Ecto neural progenitor cell (in vitro differentiated cells): ENCODE measurements at places on chromosomes 3 and 15.

GRCh38 chr3:57274845-57275244 is 17.6 kb downstream of the ASB14 start:
- no peak for DNase-seq

- no peak for DNase-seq
Measured at GRCh38 chr15:45048794-45049631, 26.0 kb downstream of the SORD start.

DNA sequence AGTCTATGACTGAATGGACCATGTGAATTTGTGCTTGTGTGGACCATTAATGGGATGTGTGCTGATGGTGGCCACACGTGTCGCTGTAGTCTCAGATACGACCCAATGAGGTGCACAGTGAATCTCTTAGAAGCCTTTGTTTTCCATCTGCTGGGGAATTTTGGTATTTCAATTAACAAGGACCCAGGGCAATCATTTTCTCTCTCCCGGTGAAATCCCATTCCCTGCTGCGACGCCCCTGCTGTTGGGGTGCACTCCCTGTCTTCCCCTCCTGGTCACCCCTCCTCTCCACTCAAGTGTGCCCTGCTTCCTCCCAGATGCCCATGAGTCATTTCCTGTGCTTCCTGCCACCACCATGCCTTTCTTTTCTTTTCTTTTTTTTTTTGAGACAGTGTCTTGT is 32.7 kb downstream of the EBLN2 start:
- no peak for DNase-seq

- DNase-seq = no peak
Measured at GRCh38 chr15:91289324-91289723, 189.3 kb downstream of the SV2B start.

DNA sequence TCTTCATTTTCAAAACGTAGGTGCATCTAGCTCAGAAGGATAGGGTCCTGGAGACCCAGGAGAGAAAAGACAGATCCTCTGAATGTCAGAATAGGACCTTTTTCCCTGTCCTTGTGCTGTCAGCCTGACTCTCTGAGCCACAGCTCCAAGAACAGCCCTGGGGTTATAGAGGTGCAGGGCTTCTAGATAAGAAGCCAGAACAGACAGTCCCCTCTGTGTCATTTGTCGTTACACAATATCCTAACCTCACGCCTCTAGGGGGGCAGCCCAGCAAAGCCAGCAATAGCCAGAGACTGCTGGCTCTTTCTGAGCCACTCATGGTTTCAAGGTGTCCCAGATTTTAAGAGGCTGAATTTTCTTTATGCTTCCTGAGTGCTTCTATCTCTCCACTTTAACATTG is 153.2 kb upstream of the THBS1 start:
- no peak for DNase-seq

DNA sequence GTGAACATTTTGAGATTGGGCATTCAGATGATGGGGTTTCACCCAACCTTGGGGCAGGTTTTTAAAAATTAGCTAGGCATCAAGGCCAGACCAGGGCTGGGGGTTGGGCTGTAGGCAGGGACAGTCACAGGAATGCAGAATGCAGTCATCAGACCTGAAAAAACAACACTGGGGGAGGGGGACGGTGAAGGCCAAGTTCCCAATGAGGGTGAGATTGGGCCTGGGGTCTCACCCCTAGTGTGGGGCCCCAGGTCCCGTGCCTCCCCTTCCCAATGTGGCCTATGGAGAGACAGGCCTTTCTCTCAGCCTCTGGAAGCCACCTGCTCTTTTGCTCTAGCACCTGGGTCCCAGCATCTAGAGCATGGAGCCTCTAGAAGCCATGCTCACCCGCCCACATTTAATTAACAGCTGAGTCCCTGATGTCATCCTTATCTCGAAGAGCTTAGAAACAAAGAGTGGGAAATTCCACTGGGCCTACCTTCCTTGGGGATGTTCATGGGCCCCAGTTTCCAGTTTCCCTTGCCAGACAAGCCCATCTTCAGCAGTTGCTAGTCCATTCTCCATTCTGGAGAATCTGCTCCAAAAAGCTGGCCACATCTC is 6.1 kb downstream of the RHO start:
- no peak for DNase-seq

DNA sequence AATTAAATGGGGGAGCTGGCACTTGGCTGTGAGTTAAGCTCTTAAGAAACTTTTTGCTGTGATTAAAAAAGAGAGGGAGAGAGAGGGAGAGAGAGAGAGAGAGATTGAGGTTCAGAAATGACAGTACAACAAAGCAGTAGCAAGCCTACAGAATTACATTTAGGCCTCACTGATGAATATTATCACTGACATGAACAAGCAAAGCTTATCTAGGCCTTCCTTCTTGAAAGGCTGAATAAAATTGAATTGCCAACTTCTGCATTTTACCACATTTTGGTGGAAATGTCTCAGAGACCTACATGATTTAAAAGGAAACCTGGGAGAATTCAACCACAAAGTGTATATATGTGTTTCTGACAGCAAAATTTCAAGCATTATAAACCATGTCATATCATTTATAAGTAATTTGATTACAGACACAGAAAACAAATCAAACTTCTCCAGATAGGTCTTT is 530.8 kb downstream of the SOX2 start:
- DNase-seq = no peak

DNA sequence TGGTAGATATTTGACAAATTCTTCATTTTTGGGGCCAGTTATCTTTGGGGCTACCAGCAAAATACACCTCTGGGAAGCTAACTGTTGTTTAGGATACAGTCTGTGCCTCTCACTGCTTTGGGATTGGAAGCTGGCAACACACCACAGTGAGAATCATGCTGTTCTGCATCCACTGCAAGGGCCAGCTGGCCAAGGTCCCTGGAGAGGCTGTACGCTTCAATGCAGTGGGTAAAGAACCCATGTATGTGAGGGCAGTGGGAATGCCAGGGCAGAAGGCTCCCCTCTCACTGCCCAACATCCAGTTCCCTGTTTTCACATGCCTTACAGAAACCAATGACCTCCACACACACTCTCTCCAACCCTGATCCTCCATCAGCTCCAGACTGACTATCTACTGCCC is 20.1 kb downstream of the ZDHHC3 start:
- no peak for DNase-seq

- no peak for DNase-seq
Measured at GRCh38 chr15:67413770-67414390, 107.1 kb upstream of the C15orf61 start.

- DNase-seq = peak; percentile 29
Measured at GRCh38 chr15:70523616-70524015, 239.7 kb downstream of the UACA start.

- DNase-seq = no peak
Measured at GRCh38 chr15:66931768-66932633, 133.4 kb upstream of the SMAD3 start.

DNA sequence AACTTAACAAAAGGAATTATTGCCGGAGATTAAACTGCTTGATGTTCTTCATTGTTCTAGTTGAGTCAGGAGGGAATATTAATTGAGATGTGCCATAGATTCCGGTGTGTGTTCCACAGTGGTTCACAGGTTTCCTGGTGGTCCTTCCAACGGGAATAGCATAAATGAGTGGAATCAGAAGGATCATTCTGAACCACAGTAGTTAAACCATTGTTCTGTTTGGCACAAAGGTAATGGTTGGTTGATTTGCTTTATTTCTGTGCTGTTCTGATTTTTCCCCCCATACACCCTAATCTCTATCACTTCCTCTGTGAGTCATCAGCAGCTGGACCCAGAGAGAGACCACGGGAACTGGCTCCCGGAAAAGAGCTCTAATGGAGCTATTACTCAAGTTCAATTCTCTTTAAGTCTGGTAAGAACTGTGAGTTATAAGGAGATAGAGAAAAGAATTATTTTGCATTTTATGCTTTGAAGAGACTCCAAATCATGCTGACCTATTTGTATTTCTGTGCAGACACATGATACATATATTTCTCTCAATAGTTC is 627.2 kb downstream of the ZIC1 start:
- no peak for DNase-seq

- no peak for DNase-seq
Measured at GRCh38 chr3:136390574-136390973, 140.4 kb downstream of the PCCB start.

DNA sequence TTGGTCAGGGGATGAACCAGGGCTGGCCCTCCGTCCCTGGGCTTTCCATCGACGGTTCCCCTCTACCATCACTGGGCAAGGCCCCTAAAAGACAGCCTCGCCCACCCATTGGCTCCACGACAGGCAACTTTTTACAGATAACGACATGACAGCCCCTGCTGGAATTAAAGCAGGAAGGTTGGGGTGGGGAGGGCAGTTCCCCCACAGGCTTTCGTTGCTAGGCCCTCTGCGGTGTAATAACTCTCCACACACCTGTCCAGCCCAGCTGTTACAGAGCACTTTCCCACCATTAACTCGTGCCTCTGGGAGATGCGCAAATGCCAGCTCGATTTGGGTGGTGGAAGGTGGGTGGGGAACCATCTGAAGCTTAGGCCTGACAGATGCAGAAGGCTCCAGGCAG is 264.2 kb upstream of the TLE3 start:
- peak; percentile 35 for DNase-seq

GRCh38 chr15:81291916-81292522 is 31.9 kb downstream of the STARD5 start:
- no peak for DNase-seq

- no peak for DNase-seq
Measured at GRCh38 chr15:65189102-65189740, 4.1 kb upstream of the CLPX start.

DNA sequence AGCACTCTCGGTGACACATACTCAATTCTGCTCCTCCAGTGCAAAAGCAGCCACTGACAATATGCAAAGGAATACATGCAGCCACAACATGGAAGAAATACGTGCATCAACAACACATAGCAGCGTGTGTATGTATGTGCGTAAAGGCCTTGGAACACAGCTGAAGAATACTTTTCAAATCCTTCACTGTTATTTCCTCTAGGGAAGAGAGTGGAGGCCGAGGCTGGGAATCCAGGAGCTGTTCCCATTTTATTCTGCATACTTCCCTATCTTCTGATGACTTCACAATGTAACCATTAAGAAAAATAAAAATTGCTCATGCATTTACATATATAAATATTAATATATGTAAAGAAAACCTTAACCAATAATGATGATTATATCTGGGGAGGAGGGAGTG is 36.6 kb upstream of the MGLL start:
- DNase-seq = no peak

DNA sequence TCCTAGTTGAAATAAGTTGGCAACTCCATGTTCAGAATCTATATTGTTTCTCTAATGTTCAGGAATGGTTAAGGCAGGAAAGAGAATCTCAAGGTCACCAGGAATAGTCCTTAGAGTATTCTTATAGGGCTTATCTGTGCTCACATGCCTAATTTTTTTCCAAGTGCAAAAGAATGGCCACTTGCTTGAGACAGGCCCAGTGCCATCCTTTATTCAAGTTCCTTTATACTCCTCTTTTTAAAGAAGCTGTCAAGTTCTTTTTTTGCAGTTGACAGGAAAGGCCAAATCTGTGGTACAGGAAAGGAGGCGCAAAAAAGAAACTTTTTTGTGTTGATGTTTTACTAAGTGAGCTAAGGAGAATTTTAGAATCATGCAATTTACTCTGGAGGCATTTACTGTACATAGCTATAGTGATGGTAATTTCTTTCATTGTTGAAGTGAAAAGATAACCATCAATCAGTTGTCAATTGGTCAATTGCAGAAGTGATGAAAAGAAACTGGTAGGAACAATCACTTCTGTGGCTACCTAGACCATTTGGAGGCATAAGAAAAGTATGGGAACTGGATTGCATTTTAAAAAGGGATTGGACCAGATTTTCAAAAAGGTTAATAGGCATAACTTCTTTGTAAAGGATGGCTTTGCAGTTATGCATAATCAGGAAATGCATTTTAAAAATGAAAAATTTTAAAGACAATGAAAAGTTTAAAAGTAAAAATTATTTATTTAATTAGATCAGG is 102.5 kb upstream of the SOX2 start:
- DNase-seq = no peak

DNA sequence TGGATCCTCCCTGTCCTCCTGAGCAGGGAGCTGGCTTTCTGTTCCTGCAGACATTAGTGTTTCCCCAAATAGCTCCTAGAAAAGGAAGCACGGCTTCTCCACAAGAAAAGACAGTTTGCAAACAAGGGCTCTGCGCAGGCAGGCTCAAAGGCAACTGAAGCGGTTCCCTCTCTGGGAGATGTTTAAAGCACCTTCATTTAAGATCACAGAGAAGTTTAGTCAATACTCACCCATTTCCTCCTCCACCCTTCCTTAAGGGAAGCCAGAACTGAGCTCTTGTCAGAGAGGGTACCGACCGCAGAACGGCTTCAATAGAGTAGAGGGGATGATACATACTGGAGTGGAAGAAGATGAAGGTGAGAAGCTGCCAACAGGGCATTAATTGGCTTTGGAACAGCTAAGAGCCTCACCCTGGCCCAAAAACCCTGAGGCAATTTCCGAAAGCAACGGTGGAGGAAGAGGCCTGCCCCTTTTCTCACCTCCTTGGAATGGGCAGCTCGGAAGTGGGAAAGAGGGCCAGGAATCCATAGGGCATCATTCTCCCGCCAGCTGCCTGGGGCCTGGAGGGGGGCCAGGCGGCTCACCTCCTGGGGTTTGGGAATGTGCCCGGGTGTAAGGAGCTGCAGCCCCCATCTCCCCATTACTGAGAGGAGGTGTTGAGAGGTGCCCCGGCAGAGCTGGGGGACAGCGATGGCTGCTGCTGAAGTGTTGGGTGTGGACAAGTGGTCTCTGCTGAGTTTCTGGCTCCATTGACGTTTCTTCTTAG is 4.8 kb upstream of the EPHB3 start:
- no peak for DNase-seq

DNA sequence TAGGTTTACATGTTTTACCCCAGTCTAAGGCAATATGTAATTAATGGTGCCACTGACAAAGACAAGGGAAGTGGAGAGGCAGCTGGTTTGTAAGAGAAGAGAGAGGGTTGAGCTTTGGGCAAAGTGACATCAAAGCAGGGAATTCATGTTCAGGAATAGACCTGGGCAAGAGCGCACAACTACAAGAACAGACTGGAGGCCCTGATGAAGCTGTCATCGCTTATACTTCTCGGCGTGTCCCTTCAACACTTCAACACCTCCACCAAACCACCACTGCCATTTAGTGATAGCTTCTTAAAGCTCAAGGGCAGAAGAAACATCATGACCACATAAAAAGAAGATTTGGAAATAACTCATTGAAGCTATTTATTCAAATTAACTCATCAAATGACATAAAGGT is 19.6 kb upstream of the KNG1 start:
- DNase-seq = no peak

- no peak for DNase-seq
Measured at GRCh38 chr15:74845581-74845980, 2.6 kb upstream of the ULK3 start.

- DNase-seq = no peak
Measured at GRCh38 chr3:73832426-73832825, 207.7 kb upstream of the PDZRN3 start.

DNA sequence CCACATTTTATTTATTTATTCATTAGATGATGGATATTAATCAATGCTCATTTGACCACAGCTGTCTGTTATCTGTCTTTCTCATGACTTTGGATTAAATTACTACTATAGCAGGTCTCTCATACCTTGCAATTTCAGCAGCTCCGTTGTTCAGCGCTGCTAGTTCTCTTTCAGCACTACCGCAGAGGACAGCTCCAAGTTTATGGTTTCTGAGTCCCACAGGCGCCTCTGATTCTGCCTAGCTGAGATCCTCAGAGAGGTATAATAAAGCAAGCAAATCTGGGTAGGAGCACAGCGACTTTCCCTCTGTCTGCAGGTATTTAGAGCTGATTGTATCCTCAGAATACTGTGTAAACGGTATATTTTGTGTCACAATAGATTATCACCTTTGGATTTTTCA is 204.9 kb downstream of the CNTN4 start:
- peak; percentile 60 for DNase-seq

GRCh38 chr15:42131826-42132806 is 24.3 kb downstream of the PLA2G4F start:
- no peak for DNase-seq

GRCh38 chr15:76336254-76337058 is at the start of gene ISL2:
Gene ISL2, plus strand, starts transcription at chr15:76336773. Its CDS starts 111 bp downstream, at chr15:76336884.
- peak; percentile 92 for DNase-seq
